ENCODE measurements at places on chromosomes 3 and 15.

DNA sequence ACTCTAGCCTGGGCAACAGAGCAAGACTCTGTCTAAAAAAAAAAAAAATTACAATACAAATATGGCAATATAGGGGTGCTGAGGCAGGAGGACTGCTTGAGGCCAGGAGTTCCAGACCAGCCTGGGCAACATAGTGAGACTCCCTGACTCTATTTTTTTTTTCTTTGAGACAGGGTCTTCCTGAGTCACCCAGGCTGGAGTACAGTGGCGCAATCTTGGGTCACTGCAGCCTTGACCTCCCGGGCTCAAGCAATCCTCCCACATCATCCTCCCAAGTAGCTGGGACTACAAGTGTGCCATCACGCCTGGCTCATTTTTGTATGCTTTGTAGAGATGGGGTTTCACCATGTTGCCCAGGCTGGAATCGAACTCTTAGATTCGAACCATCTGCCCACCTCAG lies 17.3 kb upstream of the RAB11A start:
- H3K36me3 ChIP-seq: no peaks in the 10 kb centered on the region
- no peak for DNase-seq
- no peak overlapping the region for H3K4me3 ChIP-seq
- H3K27ac ChIP-seq: no peak overlapping the region

DNA sequence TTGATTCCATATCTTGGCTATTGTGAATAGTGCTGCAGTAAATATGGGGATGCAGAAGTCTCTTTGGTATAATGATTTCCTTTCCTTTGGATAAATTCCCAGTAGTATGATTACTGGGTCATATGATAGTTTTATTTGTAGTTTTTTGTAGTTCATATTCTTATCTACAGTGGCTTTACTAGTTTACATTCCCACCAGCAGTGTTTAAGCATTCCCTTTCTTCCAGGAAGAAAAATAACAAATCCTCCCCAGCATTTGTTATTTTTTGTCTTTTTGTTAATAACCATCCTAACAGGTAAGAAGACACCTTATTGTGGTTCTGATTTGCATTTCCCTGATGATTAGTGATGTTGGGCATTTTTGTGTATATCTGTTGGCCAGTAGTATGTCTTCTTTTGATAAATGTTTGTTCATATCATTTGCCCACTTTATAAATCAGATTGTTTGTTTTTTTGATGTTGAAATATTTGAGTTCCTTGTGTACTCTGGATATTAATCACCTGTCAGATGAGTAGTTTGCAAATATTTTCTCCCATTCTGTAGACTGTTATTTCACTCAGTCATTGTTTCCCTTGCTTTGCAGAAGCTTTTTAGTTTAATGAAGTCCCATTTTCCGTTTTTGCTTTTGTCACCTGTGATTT lies 163.3 kb upstream of the THRB start:
- no peak for DNase-seq
- H3K36me3 ChIP-seq: no peaks in the 10 kb centered on the region
- H3K27ac ChIP-seq: no peak overlapping the region
- no peak overlapping the region for H3K4me3 ChIP-seq

DNA sequence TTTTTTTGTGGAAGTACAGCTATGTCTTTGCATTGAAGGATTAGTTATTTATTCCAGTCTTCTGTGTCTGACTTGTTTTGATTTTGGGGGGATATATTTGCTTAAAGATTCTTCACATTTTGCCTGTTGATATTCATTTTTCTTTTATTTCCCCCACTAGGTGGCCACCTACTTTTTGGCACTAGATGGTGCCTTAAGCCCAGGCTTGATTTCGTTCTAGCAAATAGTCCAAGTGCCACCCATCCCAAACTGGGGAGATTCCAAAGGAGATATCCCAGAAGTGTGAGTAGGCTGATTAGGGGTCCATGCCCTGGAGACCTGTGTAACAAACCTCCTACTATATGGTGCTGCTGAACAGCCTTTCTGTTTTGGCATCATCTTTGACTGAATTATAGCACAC lies 80.0 kb upstream of the SPATA16 start:
- no peak for DNase-seq
- H3K27me3 ChIP-seq: no peaks in the 10 kb centered on the region
- no peaks in the 10 kb centered on the region for H3K36me3 ChIP-seq
- H3K4me3 ChIP-seq: no peak overlapping the region
- no peaks in the 10 kb centered on the region for H3K4me1 ChIP-seq

DNA sequence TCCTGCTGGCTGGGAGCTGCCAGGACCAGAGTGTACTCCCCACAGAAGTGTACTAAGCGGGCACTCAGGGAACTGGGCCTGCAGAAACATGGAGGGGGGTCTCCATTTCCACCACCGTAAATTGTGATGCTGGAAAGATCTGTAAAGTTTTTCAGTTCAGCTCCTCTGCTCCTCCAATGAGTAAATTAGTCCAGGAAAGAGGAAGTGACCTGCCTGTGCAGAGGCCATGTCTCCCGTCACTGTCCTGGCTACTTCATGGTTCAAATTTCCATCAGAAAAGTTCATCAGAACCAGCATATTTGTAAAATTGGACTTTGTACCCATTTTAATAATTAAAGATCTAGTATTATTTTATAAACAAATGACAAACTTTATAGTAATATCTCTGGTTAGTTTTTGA lies 226.7 kb upstream of the THBS1 start:
- DNase-seq: no peak
- H3K27ac ChIP-seq: no peak overlapping the region
- no peaks in the 10 kb centered on the region for H3K36me3 ChIP-seq
- no peaks in the 10 kb centered on the region for H3K27me3 ChIP-seq

All from activated B cell treated with CpG ODN at 0.5 μM for 24 hours (primary cell).